GM13977 (cell line): ENCODE measurements at places on chromosomes 3 and 15.

DNA sequence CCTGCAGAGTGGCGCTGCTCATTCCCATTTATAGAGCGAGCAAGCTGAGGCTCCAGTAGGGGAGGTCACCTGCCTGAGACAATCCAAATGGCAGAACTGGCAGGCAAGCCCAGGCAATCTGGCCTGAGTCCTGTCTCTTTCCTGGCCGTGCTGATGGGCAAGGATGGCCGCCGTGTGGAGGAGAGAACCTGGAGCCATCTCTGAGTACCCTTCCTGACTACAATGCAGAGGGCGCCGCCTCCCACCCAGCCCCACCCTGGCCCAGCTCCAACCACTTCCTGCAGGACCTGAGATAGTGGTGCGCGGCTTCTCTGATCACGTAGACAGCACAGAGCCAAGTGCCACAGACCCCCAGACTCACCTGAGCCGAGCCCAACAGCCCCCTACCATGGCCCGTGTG is 7.0 kb downstream of the TLR9 start:
- no peak for DNase-seq

DNA sequence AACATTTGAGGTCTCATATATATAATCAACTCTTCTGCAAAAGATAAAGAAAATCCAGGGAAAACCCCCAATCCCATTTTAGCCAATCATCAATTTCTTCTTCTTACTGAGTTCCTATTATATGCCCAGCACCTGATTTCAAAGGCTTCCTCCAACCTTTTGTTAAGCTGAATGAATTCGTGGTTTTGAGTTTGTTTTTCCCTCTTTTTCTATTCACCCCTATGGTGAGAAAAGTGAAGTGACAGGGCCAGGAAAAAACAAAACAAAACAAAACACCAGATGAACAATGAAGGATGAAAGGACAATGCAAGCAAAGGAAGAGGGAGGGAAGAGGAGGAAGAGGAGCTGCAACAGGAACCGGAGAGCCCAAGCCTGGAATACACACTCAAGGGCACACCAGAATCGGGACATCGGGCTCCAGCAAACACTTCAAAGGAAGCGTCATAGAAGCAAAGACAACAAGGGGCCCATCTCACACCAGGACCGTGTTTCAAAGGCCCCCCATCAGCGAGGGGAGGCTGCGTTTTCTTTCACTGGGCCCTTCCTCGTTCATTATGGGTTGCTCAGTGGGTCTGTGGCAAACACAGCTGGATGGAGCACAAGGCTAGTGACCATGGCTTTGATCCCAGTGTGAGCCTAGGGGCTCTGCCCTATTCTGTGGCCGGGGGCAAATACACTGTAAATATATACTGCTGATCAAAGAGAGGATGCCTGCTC is 50.2 kb downstream of the VGLL4 start:
- no peak for DNase-seq

GRCh38 chr15:34233614-34234013 is 8.8 kb downstream of the EMC4 start:
- no peak for DNase-seq

- DNase-seq = peak; percentile 62
Measured at GRCh38 chr3:8441969-8442559, 59.6 kb upstream of the LMCD1 start.

DNA sequence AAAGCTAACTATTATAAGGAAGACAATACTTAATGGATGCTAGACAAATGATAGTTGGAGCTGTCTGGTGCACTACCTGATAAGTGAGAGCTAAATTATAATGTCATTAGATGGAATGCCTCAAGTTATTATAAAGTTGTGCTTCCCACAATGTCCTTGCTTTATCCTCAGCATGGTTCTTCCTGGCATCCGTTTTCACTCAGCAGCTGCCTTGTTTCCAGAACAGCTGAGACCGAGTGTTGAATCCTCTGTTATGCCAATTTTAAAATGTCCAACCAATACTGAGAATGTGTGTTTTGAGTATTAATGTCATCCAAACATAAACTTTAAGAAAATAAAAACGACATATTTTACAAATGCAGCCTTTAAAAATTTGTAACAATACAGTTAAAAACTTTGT is 286.7 kb upstream of the SOX2 start:
- no peak for DNase-seq

DNA sequence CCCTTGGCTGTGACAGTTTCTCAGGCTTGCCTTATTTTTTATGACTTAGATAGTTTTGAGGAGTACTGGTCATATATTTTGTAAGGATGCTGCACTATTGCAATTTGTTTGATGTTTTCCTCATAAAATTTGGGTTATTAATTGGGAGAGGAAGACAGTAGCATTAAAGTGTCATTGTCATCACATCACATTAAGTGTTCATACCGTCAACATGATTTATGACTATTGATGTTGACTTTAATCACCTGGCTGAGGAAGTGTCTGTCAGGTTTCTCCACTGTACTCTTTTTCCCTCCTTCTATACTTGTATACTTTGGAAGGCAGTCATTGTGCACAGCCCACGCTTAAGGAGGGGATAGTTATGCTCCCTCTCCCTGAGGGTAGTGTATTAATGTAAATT is 26.9 kb downstream of the TRIM69 start:
- DNase-seq = no peak

- no peak for DNase-seq
Measured at GRCh38 chr3:186577521-186577920, 7.0 kb downstream of the DNAJB11 start.

DNA sequence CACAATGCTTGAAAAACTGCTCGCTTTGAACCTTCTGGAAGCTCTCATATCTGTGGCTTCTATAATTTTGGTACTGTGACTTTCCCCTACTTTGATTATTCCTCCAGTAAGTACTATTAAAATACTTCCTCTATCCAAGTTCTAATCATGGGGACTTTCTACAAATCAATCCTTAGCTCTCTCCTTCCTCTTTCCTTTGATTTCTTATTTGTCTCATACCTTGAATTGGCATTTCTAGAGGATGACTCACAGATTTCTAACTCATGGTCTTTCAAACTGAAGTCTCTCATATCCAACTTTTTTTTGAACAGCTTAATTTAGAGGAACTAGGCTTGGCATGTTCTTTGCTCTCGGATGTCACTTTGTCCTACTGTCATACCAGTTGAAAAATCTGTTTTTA is 241.8 kb downstream of the TBC1D5 start:
- no peak for DNase-seq

DNA sequence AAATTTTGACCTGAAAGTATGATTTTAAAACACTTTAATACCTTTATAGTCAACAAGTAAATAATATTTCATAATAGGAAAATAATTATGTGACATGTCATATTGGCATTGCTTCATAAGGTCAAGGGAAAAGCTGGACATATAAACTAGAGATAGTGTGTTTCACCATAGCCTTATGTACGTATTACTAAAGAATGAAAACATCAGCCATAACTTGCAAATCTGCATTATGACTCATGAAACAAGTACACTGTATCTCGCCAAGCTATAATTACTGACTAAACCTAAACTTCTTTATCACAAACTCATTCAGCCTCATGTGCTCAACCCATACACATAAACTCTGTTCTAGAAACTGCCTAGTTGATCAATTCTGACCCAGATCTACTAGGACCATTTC is 950.1 kb downstream of the FHIT start:
- no peak for DNase-seq

GRCh38 chr15:92906563-92907081 is 6.5 kb downstream of the CHD2 start:
- DNase-seq = peak; percentile 38

- no peak for DNase-seq
Measured at GRCh38 chr15:101035611-101036010, 116.5 kb downstream of the LRRK1 start.

DNA sequence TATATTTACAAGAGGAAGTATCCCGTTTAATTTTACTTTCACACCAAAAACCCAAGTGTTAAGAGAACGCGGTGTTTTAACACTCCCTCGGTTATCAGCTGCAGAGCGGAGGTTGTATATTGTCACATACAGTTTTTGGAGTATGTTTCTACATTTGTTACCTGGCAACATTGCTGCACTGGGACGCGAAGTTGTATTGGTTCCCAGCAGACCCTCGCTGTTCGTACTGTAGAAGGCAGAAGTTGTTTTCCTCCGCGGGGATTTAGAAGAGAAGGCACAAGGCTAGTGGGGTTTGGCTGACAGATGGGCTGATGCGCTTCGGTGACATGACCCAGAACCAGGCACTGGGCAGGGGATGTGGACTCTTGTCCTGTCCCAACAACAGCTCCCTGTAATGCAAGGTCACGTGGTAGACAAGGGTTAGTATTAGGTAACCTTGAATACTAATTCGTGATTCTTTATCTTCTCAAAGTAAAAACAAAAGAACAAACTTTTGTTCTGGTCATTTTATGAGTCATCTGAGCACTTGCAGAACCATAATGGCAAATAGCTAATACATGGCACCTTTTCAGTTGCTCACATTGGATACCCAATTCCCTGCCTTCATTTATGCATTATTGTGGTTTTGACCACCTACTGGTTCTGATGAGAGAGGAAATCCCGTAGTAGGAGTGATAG is 230.4 kb upstream of the BHLHE40 start:
- DNase-seq = peak; percentile 50

GRCh38 chr3:78887547-78888011 is 880.2 kb downstream of the ROBO1 start:
- no peak for DNase-seq

DNA sequence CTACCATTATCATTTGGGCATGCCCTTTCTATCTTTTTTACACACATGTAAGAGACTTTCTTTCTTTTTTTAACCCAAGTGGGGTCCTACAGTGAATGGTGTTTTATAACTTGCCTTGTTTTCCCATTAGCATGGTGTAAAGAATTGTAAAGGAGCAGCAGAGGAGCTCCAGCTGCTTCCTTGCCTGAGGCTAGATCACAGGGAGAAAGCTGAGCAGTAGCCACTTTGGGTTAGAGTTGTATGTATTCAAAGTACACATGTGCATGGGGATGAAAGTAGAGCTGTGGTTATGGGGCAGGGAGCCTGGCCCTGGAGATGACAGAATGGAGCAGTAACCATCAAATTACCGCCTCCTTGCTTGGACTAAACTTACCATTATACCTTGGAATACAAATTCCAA is 231.1 kb upstream of the PDZRN3 start:
- DNase-seq = no peak

DNA sequence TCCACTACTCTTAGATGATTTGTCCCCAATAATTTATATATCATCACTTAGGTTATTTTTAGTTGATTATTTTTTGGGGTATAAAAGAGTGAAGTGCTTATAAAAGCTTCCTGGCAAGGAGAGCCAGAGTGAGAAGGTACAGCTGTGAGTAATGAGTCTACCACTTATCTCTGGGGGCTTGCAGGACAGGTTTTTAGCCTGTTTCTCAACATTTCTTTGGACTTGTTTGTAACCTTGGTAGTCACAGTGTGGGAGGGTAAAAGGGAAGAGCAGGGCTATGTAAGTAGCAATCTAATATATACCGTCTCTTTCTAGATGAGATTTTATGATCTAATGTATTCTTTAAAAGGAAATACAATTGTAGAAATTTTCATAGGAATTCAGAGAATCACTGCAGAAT is 321.3 kb upstream of the GOLIM4 start:
- DNase-seq = no peak

DNA sequence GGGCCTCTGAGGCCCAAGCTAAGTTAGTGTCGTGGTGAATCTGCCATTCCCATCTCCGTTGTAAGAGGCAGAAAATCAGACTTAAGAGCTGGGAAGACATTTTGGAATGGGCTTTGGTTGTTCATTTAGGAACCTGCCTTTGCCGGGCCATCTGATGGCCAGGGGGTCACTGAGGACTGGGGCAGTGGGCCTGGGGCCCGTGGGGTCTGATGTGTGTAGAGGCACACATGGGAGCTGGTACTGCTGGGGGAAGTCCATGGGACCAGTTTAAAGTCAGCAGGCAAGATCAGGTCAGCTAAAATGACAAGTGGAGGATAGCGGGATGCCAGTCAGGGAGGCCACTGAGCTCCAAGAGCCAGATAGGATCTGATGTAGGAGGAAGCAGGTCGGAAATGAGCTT is 38.3 kb upstream of the RGMA start:
- no peak for DNase-seq

DNA sequence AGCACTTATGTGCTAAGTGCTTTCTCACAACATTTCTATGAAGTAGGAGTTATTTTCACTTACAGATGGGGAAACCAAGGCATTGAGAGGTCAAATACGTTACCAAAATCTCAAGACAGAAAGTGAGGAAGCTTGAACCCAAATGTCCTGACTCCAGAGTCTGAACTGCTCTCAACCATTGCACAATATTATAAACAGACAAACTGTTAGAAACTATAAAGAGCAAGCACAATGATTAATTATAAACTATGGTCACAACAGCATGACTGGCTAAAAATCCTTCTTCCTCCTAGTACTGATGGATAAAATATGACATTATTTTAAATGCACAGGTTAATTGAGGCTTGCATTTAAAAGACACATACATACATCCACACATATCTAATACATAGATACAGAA is 77.9 kb upstream of the ASB14 start:
- no peak for DNase-seq

- DNase-seq = peak; percentile 20
Measured at GRCh38 chr3:155995525-155996370, 124.6 kb upstream of the KCNAB1 start.

DNA sequence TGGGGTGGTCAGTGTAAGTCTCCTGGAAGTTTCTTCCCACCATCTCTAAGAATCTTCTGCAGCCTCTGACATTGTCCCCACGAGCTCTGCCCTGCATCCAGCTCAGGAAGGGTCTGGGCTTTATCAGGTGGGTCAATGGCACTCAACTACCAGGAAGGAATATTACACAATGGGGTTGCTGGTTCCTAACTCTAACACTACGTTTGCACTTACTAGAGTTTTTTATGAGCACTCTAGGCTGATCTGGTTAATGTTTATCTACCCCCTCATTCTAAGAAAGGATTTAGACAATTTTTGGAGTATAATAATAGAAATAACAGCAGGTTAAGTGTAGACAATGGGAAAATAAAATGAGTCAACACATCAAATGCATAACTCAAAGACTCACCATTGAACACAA is 411.1 kb upstream of the RGMA start:
- no peak for DNase-seq

DNA sequence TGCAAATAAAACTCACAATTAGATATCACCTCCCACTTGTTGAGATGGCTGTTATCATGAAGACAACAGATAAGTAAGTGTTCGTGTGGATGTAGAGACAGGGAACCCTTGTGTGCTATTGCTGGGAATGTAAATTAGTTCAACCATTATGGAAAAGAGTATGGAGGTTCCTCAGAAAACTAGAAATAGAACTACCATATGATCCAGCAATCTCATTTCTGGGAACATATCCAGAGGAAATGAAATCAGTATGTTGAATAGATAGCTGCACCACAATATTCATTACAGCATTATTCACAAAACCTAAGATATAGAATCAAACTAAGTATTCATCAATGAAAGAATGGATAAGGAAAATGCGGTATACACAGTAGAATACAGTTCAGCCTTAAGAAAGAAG is 418.7 kb upstream of the CNTN6 start:
- DNase-seq = no peak

- no peak for DNase-seq
Measured at GRCh38 chr15:47340571-47340920, 376.8 kb upstream of the SEMA6D start.

DNA sequence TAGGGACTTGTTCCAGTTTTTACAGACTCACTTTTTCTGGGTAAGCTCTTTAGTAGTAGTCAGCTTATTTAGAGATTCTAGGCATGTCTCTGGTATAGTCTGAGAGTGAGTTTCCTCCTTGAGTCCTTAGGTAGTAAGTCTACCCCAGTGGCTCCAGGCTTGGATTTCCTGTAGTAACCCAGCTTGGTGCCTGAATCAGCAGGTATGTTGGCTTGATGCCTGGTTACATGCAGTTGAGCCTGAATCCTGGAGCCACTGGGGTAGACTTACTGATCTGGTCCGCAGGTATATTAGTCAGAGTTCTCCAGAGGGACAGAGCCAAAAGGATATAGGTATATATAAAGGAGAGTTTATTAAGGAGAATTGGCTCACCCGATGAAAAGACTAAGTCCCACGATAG is 85.8 kb upstream of the RBMS3 start:
- DNase-seq = no peak
